Naive thymus-derived CD8-positive, alpha-beta T cell (primary cell): ENCODE measurements at places on chromosomes 3 and 15.
A peak's percentile ranks its signal among the peaks of the same experiment; 100 is the strongest.

DNA sequence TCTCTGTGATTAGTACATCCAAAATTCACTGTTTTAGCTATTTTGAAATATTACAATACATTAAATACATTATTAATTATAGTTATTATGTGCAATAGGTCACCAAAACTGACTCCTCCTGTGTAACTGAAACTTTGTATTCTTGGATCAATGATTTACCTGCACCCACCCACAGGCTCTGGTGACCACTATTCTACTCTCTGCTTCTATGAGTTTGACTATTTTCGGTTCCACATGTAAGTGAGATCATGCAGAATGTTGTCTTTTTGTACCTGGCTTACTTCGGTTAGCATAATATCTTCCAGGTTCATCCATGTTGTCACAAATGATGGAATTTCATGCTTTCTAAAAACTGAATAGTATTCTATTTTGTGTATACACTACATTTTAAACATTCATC lies 43.8 kb downstream of the SLC2A2 start:
- no peak for DNase-seq

- no peak for DNase-seq
Observed at GRCh38 chr3:181703601-181704420, 7.9 kb upstream of the SOX2 start.

DNA sequence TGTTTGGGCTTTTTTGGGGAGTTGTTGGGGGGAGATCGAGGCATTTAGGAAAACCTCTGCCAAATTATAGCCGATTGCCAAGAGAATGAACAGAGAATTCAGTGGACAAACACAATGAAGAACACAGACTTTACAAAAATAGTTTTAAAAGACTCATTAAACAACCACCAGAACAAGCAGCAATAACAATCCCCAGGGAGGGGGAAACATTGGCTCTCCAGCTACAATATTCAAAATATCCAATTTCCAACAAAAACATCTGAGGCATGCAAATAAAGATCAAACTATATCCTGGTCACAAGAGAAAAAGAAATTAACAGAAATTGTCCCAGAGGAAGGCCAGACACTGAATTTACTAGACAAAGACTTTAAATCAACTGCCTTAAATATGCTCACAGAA lies 24.5 kb upstream of the ANKRD28 start:
- no peak for DNase-seq

GRCh38 chr3:127791221-127791913 lies 30.9 kb downstream of the MGLL start:
- DNase-seq = peak; percentile 5
